Activated CD4-positive, CD25-positive, alpha-beta regulatory T cell (primary cell): ENCODE measurements at places on chromosomes 1 and 21.

- DNase-seq = no peak
These were observed 15.1 kb downstream of the FLG start for GRCh38 chr1:152309955-152310354.

- no peak for DNase-seq
These were observed 303.8 kb downstream of the NPHP4 start for GRCh38 chr1:5688081-5689077.

GRCh38 chr1:176033474-176033873 lies 173.6 kb downstream of the COP1 start:
- no peak for DNase-seq

DNA sequence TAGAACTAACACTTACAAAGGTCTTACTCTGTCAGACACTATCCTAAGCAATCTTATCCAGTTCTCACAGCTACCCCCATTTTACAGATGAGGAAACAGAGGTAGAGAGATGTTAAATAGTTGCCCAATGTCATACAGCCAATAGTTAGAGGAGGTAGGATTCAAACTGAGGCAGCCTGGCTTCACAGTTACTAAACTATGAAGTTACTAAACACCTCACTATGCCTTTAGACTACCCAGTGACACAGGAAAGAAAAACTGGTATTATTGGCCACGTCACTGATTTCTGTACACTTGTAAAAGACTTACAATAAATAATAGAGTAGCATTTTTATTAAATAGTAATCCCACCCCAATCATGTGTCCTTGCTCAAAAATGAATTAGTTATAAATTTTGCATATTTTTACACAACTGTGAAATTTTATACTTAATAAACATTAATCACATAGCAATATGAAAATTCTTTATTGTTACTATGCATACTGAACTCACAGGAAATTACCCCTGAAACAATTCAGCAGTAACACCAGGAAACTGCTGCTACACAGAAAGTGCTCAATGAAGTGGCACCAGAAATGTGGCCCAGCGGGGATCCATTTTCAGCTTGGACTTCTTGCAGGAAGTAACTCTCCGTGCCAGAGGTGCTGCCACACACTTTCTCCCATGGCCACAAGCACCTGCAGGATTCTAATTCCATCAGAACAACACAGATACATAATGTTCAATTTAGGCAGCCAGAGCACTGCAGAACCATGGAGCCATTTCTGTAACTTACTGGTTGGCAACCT lies 69.4 kb downstream of the VAV3 start:
- no peak for DNase-seq

- DNase-seq = no peak
These were observed 4.5 kb upstream of the RGL1 start for GRCh38 chr1:183800449-183800848.

DNA sequence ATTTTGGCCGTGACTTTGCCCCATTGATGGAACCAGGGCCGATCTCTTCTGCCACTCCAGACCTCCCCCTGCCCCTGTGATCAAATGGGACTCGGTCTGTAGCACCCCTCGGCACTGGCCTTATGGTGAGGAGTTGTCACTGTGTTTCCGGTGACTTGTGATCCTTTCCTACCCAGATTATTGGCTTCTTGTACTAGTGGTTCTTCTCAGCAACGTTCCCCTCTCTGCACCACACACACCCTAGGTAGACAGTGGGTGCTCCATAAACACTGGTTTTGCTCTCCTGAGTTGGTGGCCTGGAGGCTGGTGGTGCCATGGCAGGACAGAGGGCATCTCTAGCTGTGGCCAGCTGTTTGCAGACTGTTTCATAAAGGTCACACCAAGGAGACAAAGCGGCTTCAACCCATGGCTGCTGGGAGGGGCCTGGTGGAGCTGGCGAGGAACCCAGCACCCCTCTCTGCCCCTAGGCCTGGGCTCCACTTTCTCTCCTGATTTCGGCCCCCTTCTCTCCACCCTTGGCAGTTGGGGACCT lies 50.7 kb downstream of the DHRS3 start:
- no peak for DNase-seq

- no peak for DNase-seq
These were observed 31.5 kb downstream of the PRKAA2 start for GRCh38 chr1:56676571-56677035.

- no peak for DNase-seq
These were observed 204.3 kb upstream of the GRIK3 start for GRCh38 chr1:37238364-37239224.

- no peak for DNase-seq
These were observed 74.0 kb upstream of the LRRC53 start for GRCh38 chr1:74586253-74586897.
